ENCODE measurements at places on chromosomes 2 and 18.

GRCh38 chr2:203873461-203873860, 5.9 kb downstream of the CTLA4 start:
- no peaks in the 10 kb centered on the region for H3K27me3 ChIP-seq
- H3K27ac ChIP-seq, result no peak overlapping the region
- no peak for DNase-seq
- H3K4me3 ChIP-seq, result no peak overlapping the region
- peaks cover 21% of the 10 kb centered on the region for H3K4me1 ChIP-seq

GRCh38 chr2:202361108-202361507, 15.0 kb upstream of the BMPR2 start:
- H3K4me3 ChIP-seq, result no peak overlapping the region
- no peak overlapping the region for H3K27ac ChIP-seq
- no peaks in the 10 kb centered on the region for H3K36me3 ChIP-seq
- DNase-seq, result no peak
- no peaks in the 10 kb centered on the region for H3K4me1 ChIP-seq

- H3K27ac ChIP-seq, result no peak overlapping the region
- no peaks in the 10 kb centered on the region for H3K27me3 ChIP-seq
- no peaks in the 10 kb centered on the region for H3K36me3 ChIP-seq
- no peaks in the 10 kb centered on the region for H3K4me1 ChIP-seq
- no peak overlapping the region for H3K4me3 ChIP-seq
These were observed 464.7 kb downstream of the TXNL1 start for GRCh38 chr18:56173542-56174220.

- H3K27me3 ChIP-seq, result no peaks in the 10 kb centered on the region
- no peaks in the 10 kb centered on the region for H3K36me3 ChIP-seq
- no peak overlapping the region for H3K4me3 ChIP-seq
- H3K27ac ChIP-seq, result no peak overlapping the region
- DNase-seq, result no peak
These were observed 19.2 kb downstream of the TMEM185B start for GRCh38 chr2:120204022-120204405.

- no peak overlapping the region for H3K27ac ChIP-seq
- H3K27me3 ChIP-seq, result no peaks in the 10 kb centered on the region
- H3K4me1 ChIP-seq, result no peaks in the 10 kb centered on the region
- no peak overlapping the region for H3K4me3 ChIP-seq
- no peak for DNase-seq
These were observed 245.5 kb upstream of the KCNJ3 start for GRCh38 chr2:154452906-154453493.

GRCh38 chr18:9091066-9091476, 11.4 kb upstream of the NDUFV2 start:
- peak; percentile 77 for DNase-seq
- no peaks in the 10 kb centered on the region for H3K27me3 ChIP-seq
- peaks cover 4% of the 10 kb centered on the region for H3K4me1 ChIP-seq

GRCh38 chr2:127463155-127463991, 45.1 kb downstream of the PROC start:
- no peak overlapping the region for H3K27ac ChIP-seq
- no peak for DNase-seq
- H3K27me3 ChIP-seq, result no peaks in the 10 kb centered on the region
- H3K4me3 ChIP-seq, result no peak overlapping the region
- H3K4me1 ChIP-seq, result no peaks in the 10 kb centered on the region
- peaks cover 2% of the 10 kb centered on the region for H3K36me3 ChIP-seq

DNA sequence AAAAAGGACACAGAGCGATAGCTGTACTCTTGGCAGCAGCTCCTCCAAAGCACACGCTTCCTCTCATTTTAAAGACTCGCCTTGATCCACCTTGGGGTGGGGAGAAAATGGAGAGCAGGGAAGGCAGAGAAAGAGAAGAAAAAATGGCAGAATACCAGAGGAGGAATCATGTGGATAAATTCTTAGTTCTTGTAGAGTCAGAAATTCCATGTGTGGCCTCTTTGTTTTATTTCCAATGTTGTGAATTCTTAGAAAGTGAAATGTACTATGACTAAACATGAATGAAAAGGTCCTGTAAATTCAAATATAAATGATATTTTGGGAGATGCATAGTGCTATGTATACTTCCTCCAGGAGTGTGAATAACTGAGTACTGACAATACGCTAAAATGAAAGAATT, 89.7 kb upstream of the SESTD1 start:
- no peak overlapping the region for H3K27ac ChIP-seq
- H3K4me1 ChIP-seq, result no peaks in the 10 kb centered on the region
- H3K36me3 ChIP-seq, result no peaks in the 10 kb centered on the region

- DNase-seq, result no peak
- no peak overlapping the region for H3K27ac ChIP-seq
- H3K4me1 ChIP-seq, result no peaks in the 10 kb centered on the region
- H3K4me3 ChIP-seq, result no peak overlapping the region
These were observed 29.3 kb downstream of the MERTK start for GRCh38 chr2:111927723-111928122.

DNA sequence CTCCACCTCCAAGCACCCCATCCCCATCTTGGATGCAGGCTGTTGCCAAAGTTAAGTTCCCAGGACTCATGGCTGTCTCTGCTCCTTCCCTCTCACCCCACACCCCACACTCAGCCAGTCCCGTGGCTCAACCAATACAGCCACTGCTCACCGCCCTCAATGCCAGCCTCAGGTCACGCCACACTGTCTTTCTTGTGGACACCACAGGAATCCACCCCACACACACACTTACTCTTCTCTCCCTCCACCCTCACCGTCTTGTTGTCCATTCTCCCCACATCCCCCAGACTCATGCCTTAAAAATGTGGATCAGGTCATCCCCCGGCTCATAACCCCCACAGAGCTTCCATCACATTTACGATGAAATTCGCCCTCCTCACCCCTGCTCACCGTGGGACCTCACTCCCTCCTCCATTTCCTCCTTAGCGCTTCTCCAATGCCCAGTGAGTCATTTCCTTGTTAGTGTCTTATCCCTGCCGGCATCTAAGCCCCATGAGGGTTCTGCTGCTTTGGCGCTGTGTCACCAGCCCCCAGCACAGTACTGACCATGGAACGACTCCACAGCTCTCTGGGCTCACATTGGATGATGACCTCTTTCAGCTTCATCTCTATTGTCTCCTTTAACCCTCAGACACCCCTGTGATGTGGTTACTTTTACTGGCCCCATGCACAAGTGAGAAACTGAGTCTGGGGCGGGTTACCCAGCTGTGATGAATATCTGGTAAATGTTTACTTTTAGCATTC, 13.8 kb downstream of the MLPH start:
- no peak overlapping the region for H3K4me3 ChIP-seq
- H3K36me3 ChIP-seq, result no peaks in the 10 kb centered on the region
- H3K27me3 ChIP-seq, result no peaks in the 10 kb centered on the region
- DNase-seq, result no peak
- no peak overlapping the region for H3K27ac ChIP-seq

Data from natural killer cell (primary cell).